ENCODE measurements at places on chromosomes 2 and 18.

DNA sequence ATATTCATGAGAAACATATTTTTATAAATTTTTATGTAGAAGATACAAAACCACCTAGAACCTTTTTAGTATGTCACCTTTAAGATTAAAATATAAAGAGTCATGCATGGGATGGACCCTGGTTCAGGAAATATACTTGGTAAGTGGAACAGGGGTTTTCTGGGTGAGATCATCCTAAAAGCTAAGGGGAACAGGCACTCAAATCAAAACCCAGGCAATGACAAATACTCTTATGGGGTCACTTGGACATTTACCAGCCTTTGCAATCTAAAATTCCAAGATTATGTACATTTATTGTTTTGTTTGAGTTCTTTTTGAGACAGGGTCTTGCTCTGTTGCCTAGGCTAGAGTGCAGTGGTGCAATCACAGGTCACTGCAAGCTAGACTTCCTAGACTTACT lies 65.8 kb downstream of the SGPP2 start:
- DNase-seq = no peak
- no peaks in the 10 kb centered on the region for H3K27me3 ChIP-seq
- no peaks in the 10 kb centered on the region for H3K36me3 ChIP-seq
- H3K4me3 ChIP-seq = no peak overlapping the region

DNA sequence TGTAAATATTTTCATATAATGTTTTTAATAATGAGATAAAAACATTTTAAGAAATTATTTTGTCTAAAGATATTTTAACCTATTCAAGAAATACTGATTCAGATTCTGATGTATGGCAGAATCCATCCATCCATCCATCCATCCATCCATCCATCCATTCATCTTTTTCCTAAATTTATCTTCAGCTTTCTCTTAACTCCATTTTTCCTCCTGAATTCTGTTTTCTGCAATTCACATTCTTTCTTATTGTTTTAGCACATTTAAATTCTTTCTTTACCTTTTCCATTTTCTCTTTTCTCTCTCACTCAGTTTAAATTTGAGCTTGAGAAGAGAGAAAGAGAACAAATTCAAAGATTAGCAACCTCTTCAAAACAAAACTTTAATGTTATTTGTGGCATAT lies 3.6 kb downstream of the LRP1B start:
- H3K4me1 ChIP-seq = no peaks in the 10 kb centered on the region
- no peak overlapping the region for H3K4me3 ChIP-seq
- H3K27ac ChIP-seq = no peak overlapping the region

DNA sequence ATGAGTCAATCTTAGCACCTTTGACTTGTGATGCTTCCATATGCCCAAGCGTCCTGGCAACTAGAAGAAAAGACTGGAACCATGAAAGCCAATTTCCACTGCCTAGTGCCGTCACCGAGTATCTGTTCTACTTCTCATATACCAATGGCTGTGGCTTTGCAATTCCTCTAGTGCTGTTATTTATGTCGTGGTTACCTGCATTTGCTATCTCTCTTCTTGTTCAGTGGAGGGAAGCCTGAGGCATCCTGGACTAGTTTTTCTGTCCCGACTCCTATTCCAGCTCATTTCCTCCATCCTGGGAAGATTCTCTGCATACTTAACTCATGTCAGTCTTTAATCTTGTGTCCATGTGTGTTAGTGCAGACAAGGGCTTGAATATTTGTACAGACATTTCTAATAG lies 117.9 kb downstream of the FEZ2 start:
- H3K36me3 ChIP-seq = no peaks in the 10 kb centered on the region
- DNase-seq = no peak
- no peak overlapping the region for H3K4me3 ChIP-seq

- H3K27me3 ChIP-seq = no peaks in the 10 kb centered on the region
- H3K4me1 ChIP-seq = peaks cover 41% of the 10 kb centered on the region
- no peaks in the 10 kb centered on the region for H3K36me3 ChIP-seq
These were observed at the start of gene ADCY3 for GRCh38 chr2:24920098-24920808. TSS of gene ADCY3 (minus strand) at chr2:24920237. CDS start at chr2:24918987, 1,250 bp downstream.

- H3K27ac ChIP-seq = no peak overlapping the region
- peaks cover 2% of the 10 kb centered on the region for H3K4me1 ChIP-seq
- DNase-seq = no peak
- no peaks in the 10 kb centered on the region for H3K36me3 ChIP-seq
- no peaks in the 10 kb centered on the region for H3K27me3 ChIP-seq
These were observed 302.2 kb downstream of the NDUFA10 start for GRCh38 chr2:239722760-239723470.

DNA sequence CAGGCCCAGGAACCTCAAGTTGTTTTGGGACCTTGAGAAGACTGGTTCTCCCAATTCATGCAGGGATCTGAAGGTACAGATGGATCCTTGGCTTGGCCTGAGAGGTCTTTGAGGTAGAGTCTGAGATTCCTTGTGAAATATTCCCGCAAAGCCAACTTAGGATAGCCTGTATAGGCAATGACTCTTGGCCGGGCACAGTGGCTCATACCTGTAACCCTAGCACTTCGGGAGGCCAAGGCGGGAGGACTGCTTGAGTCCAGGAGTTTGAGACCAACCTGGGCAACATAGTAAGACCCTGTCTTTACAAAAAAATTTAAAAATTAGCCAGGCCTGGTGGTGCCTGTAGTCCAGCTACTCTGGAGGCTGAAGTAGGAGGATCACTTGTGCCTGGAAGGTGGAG lies 40.4 kb downstream of the ANKMY1 start:
- no peak overlapping the region for H3K27ac ChIP-seq
- H3K27me3 ChIP-seq = no peaks in the 10 kb centered on the region
- H3K4me3 ChIP-seq = no peak overlapping the region
- DNase-seq = peak; percentile 22
- no peaks in the 10 kb centered on the region for H3K36me3 ChIP-seq
- peaks cover 16% of the 10 kb centered on the region for H3K4me1 ChIP-seq

- H3K4me1 ChIP-seq = no peaks in the 10 kb centered on the region
- H3K4me3 ChIP-seq = no peak overlapping the region
- no peaks in the 10 kb centered on the region for H3K27me3 ChIP-seq
- H3K36me3 ChIP-seq = peaks cover 26% of the 10 kb centered on the region
- no peak overlapping the region for H3K27ac ChIP-seq
These were observed 56.9 kb downstream of the AFTPH start for GRCh38 chr2:64581018-64581417.

DNA sequence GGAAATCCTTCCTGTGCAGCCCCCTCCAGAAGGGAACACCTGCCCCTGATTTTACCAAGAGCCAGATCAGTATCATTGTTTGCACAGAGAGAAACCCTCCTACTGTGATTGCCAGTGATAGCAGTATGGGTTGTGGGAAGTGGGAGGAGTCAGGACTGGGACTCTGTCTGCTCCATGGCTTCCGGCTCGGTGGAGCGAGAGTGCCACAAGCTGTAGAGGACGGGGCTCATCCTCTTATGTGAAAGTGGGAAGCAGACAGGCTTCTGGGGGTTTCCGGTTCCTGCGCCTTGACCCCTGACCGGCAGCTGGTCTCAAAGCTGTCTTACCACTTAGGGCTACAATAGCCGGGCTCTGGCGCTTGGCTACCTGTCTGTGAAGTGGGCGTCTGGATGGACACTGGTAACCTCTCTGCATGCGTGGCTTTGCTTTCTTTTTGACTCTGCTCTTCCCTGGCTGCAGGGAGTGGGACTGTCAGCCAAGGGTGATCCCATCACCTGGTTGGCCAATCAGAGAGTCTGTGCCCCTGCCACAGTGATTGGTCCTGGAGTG lies 79.7 kb downstream of the BCL2L11 start:
- H3K27me3 ChIP-seq = no peaks in the 10 kb centered on the region
- no peaks in the 10 kb centered on the region for H3K4me1 ChIP-seq
- peak; percentile 58 for DNase-seq
- H3K36me3 ChIP-seq = no peaks in the 10 kb centered on the region

DNA sequence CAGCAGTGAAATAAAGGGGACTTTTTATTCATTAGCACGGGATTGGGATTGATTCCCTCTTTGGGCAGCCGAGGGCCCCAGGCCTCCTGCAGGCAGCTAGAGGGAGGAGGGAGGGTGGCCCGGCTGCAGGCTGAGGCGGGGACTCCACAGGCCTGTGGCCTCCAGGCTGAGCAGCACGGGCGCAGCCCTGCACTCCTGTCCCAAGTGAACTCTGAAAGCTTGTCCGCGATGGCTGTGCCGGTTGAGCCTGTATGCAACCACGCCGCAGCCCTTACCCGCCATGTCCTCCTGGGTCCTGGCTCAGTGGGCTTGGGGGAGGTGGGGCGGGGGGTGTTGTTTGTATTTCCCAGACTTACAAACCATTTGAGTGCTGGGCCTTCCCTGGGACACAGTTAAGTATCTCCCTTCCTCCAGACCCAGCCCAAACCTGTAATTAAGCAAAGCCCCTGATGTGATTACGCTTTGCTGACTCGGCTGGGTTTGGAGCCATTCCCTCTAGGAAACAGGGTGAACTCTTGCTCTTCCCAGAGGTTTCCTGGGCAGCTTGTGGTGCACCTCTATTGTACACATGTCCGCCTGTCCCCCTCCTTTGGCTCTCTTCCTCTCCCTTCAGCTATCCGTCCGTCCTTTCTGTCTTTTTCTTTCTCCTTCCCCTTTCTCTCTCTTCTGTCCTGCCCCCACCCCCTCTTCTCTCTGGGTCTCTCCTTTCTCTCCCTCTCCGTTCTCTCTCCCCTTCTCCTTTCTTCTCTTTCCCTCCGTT lies 5.3 kb downstream of the GLI2 start:
- H3K4me1 ChIP-seq = peaks cover 26% of the 10 kb centered on the region
- peak overlapping the region; percentile 42 for H3K4me3 ChIP-seq
- H3K27me3 ChIP-seq = no peaks in the 10 kb centered on the region

- H3K4me3 ChIP-seq = no peak overlapping the region
- H3K27me3 ChIP-seq = no peaks in the 10 kb centered on the region
- no peak for DNase-seq
- no peaks in the 10 kb centered on the region for H3K4me1 ChIP-seq
- H3K27ac ChIP-seq = no peak overlapping the region
- no peaks in the 10 kb centered on the region for H3K36me3 ChIP-seq
These were observed 255.4 kb upstream of the CHAC2 start for GRCh38 chr2:53512071-53512826.

- no peak overlapping the region for H3K4me3 ChIP-seq
- H3K36me3 ChIP-seq = no peaks in the 10 kb centered on the region
- H3K27ac ChIP-seq = no peak overlapping the region
- no peak for DNase-seq
- no peaks in the 10 kb centered on the region for H3K27me3 ChIP-seq
- peaks cover 11% of the 10 kb centered on the region for H3K4me1 ChIP-seq
These were observed 154.8 kb upstream of the FHL2 start for GRCh38 chr2:105553538-105554196.

- H3K36me3 ChIP-seq = no peaks in the 10 kb centered on the region
- H3K27ac ChIP-seq = no peak overlapping the region
- no peak for DNase-seq
- H3K4me3 ChIP-seq = no peak overlapping the region
These were observed 736.8 kb upstream of the SALL3 start for GRCh38 chr18:78242806-78243205.

DNA sequence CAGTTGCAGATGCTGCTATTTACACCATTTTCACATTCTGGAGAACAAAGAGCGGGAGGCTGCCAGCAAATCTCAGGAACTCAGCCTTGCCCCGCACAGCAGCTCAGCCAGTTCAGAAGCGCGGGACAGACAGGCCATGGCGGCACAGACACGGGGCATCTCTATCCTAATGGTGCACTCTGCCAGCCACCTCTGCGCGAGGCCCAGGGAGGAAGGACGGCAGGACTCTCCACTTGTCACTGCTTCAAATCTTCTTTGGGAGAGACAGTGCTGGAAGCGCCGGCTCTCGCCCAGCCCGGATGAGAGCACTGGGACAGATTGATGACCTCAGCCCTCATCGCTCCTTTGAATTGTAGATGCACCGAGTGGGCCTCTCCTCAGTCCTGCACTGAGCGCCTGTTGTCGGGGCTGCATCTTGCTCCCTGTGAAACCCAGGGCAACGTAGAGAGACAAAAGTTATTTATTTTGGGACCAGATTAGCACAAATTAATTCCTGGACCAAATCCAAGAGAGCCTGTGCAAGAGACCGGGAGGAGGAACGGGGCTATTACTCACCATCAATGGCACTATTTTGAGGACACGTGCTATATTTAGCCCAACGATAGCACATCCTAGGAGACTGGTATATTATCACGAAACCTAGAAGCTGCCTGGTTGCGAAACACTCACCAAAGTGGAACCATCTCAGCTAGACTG lies 211.4 kb upstream of the SMIM21 start:
- peak overlapping the region; percentile 29 for H3K4me3 ChIP-seq
- no peak for DNase-seq
- H3K27ac ChIP-seq = no peak overlapping the region

DNA sequence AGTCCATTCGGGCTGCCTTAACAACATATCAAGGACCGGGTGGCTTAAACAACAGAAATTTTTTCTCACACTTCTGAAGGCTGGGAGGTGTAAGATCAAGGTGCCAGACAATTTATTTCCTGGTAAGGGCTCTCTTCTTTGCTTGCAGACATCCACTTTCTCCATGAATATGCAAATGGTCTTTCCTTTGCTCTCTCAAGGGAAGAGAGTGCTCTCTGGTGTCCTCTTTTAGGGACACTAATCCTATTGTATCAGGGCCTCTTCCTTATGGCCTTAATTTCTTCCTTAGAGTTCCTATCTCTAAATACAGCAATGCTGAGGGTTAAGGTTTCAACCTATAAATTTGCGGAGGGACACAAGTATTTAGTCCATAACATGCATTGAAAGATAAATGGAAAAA lies 770.8 kb downstream of the DSC3 start:
- no peaks in the 10 kb centered on the region for H3K4me1 ChIP-seq
- no peaks in the 10 kb centered on the region for H3K36me3 ChIP-seq
- no peaks in the 10 kb centered on the region for H3K27me3 ChIP-seq

DNA sequence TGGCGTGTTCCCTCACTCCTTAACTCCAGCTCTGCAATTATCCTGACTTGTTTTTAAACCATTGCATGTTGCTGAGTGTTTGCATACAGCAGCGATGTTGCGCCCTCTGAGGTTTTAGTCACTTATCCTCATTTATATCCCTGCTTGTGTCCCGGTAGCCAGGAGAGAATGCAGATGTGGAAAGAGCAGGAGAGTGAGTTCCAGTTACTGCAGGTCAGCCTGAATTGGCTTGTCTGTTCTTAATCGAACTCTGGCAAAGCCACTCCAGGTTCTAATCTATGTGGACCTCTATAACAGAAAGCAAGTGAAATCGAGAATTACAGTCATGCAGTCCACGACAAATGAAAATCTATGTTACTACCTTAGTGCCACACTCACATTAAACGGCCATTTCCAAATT lies 295.1 kb upstream of the REV1 start:
- no peak overlapping the region for H3K4me3 ChIP-seq
- H3K36me3 ChIP-seq = no peaks in the 10 kb centered on the region
- no peaks in the 10 kb centered on the region for H3K4me1 ChIP-seq
- no peak for DNase-seq
- H3K27ac ChIP-seq = no peak overlapping the region

- DNase-seq = no peak
- no peaks in the 10 kb centered on the region for H3K27me3 ChIP-seq
- no peak overlapping the region for H3K4me3 ChIP-seq
- no peak overlapping the region for H3K27ac ChIP-seq
- peaks cover 10% of the 10 kb centered on the region for H3K4me1 ChIP-seq
These were observed 132.1 kb downstream of the NFATC1 start for GRCh38 chr18:79527656-79528315.

GRCh38 chr2:116148361-116148760 lies 1666.1 kb upstream of the DDX18 start:
- DNase-seq = no peak
- H3K4me3 ChIP-seq = no peak overlapping the region
- H3K36me3 ChIP-seq = no peaks in the 10 kb centered on the region

GRCh38 chr18:63679820-63680606 lies 18.3 kb upstream of the SERPINB3 start:
- no peak overlapping the region for H3K4me3 ChIP-seq
- no peaks in the 10 kb centered on the region for H3K4me1 ChIP-seq
- no peaks in the 10 kb centered on the region for H3K27me3 ChIP-seq
- no peaks in the 10 kb centered on the region for H3K36me3 ChIP-seq
- DNase-seq = no peak
- H3K27ac ChIP-seq = no peak overlapping the region

- H3K27me3 ChIP-seq = no peaks in the 10 kb centered on the region
- no peak overlapping the region for H3K4me3 ChIP-seq
- H3K4me1 ChIP-seq = peaks cover 41% of the 10 kb centered on the region
These were observed 165.0 kb downstream of the ANTXR1 start for GRCh38 chr2:69177785-69178636.

Data from vagina (tissue), 2 donors.